ENCODE measurements at places on chromosomes 7 and 10.
A peak's percentile ranks its signal among the peaks of the same experiment; 100 is the strongest.

GRCh38 chr10:29102636-29103035, 186.2 kb upstream of the LYZL1 start:
- no peak for DNase-seq

DNA sequence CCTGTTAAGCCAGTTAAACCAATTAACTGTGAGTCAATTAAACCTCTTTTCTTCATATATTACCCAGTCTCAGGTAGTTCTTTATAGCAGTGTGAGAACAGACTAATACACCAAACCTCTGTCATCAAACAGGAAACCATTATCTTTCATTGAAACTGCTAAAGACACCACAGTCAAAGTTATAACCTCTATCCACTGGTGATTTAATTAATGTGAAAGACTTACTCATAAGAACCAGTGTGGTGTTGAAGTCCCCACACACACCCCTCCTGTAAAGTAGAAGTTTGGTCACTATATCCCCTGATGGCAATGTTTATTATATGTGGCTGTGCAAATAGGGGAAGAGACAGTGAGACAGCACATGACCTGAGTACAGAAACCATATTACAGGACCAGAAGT, 228.1 kb downstream of the NEBL start:
- DNase-seq = no peak

DNA sequence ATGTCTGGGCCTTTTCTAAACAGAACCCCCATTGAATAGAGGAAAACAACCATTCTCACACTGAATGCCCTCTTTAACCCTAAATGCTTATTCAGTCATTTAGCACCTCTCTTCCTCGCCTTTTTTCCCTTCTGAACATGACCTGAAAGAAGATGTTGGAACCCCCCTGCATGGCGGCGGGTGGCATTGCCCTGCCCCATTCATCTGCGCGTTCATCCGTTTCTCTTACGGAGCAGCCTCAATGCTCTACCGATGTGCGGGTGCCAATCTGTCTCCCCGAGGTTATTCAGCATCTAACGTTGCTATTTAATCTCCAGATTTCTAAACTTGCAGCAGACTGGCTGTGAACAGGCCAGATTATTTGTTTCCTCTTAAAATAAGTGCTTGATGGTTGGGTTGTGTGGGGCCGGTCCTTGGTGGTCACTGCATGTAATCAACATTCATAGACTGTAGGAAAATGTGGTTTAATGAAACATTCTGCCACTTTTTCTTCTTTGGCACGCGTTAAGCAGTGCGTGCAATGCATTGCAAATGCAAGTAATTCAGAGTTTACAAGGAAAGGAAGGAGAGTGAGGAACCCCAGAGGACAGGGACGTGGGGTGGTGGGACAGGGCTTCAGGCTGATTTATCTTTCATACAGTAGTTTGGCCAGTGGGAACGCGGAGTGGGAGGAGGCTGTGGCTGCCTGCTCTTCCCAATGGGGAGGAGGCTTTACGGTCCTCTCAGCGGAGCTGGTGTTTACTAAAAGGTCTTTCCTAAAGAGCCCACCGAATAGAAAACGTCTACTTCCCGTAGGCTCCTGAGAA, 286.7 kb downstream of the DPP6 start:
- DNase-seq = peak; percentile 12

DNA sequence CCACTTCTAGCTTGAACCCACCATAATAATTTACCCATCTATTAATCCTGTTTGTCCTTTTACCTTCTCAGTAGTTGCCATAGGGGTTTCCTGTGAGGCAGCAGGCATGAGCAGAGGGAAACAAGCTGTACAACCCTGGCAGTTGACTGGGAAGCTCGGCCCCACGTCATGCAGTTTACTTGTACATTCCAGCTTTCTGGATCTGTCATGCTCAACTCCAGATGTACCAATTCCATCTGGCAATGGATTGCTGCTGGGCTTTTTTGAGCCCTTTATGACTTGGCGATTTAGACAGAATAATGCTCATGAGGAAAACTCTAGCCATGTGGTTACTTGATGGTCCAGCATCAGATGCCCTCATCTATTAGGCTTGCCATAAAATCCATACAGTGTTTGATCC, 112.5 kb downstream of the GNAI1 start:
- DNase-seq = no peak

DNA sequence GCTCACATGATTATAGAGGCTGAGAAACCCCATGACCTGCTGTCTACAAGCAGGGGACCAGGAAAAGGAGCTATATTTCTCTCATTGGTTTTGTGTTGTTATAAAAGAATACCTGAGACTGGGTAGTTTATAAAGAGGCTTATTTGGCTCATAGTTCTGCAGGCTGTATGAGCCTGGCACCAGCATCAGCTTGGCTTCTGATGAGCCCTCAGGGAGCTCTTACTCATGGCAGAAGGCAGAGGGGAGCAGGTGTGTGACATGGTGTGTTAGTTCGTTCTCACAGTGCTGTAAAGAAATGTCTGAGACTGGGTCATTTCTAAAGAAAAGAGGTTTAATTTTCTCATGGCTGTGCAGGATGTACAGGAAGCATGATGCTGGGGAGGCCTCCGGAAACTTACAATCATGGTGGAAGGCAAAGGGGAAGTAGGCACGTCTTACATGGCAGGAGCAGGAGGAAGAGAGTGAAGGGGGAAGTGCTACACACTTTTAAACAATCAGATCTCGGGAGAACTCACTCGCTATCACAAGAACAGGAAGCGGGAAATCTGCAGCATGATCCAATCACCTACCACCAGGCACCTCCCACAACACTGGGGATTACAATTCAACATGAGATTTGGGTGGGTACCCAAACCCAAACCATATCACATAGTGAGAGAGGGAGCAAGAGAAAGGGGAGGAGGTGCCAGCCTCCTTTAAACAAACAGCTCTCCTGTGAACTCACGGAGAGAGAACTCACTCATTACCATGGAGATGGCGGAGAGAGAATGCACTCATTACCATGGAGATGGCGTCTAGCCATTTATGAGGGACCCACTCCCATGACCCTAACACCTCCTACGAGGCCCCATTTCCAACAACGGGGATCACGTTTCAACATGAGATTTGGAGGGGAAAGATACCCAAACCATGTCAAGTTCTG, 133.4 kb downstream of the JCAD start:
- DNase-seq = no peak

- DNase-seq = no peak
Measured at GRCh38 chr10:71834343-71834674, 16.7 kb downstream of the PSAP start.

DNA sequence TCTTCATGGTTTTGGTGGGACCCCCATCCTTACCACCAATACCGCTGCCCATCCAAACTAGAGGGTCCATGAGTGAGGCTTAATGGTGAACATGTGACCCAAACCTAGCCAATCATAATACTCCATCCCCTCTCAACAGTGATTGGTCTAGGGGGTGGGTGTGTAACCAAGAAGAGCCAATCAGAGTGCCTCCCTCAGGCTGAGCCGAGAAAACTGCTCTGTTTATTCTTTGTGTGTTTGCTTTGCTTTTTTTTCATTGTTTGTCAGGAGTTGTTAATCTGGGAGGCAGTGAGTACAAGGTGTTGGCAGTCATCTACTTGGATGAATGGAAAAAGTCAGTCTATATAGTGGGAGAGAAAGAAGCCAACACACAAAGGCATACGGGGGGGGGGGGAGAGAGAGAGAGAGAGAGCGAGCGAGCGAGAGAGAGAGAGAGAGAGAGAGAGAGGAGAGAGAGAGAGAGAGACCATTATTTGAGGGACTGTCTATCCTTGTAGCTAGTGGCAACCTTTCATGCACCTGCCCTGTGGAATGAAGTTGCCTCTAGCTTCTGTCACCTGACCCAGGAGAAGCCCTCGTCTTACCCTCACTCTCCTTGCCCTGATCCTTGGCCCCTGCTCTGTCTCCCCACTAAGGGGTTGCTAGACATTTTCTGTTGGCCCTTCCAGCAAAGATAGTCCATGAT, 441.7 kb downstream of the TYW1 start:
- DNase-seq = no peak

DNA sequence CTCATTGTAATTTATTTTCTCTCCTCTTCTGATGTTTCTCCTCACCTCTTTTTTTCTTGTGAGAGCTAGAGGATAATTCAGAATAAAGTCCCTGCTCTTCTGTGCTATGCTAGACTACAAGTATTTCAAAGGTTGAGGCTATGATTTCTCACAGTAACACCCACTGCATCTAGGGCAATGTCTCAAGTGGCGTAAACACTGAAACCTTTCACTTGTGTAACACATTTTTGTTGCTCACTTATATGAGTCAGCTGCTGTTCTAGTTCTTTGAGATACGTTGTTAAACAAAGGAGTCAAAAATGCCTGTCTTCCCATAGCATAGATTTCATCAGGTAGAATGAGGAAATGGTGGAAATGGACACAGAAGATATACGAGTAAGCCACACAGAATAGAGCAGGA, 305.1 kb upstream of the PITRM1 start:
- no peak for DNase-seq

DNA sequence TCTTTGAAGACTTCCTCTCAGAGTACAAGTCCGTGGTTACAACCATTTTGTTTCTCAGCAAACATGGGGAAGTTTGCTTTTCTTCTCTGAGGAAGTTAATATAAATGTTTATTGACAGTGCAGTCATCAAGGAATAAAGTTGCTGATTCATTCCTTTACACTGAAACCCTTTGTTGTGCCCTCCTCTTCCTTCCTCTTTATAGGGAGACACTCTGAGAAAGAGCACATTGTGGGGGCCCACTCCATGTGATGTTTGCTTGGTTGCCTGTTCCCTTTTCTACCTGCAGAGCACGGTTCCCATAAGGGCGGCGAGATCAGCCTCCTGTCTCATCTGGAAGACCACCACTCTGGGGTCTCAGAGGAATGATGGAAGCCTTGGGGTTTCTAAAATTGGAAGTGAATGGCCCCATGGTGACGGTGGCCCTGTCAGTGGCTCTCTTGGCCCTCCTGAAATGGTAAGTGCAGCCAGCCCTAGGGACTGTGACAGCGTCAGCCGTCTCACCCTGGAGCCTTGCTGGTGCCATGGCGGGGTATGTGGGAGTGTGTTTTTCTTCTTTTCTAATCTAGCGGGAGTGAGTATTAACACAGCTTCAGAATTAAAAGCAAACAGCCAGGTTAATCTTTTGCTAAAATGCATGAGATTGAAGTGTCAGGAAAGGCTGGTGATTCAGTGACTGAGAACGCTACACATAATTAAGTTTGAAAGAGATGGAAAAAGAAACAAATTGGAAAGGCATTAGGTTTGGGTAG, at the start of gene TBXAS1:
Gene TBXAS1 (plus strand): TSS at position 240 of the 750 bp plus-strand sequence. CDS start 127 bp downstream, at position 367.
- DNase-seq = no peak
